Osteocyte (in vitro differentiated cells): ENCODE measurements at places on chromosomes 16 and 17.
A peak's percentile ranks its signal among the peaks of the same experiment; 100 is the strongest.

DNA sequence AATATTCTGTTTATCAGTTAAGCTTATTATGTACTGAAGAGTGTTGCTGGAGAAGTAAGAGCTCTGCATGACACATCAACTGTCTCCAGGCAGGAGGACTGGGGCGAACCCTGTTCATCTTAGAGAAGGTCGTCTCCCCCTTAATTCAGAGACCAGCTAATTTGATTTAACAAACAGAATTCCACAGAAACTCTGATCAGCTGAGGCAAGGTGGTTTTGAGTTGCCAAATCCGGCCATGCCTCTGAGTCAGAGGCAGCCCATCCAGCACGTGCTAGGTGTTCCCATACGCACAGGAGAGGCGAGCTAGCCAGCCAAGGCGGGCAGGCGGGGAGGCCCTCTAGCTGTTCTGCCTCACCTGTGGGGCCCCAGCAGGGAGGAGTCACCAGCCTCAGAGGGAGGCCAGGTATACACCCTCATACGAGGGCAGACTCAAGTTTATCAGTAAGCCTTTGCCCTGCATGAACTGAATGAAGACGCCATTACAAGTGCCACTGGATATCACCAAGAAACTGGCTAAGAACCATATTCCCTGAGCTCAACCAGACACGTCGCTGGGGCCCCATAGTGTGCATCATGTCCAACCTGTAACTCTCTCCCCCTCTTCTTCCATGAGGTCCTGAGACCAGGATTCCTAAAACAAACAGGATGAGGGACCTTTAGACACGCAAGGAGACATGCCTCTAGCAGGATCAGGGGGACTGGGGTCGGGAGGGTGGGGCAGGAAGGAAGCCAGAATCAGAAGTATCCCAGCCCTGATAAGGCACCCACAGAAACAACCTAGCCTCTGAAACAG is 25.7 kb downstream of the STAT5A start:
- H3K36me3 ChIP-seq, result peaks cover 48% of the 10 kb centered on the region
- no peak overlapping the region for H3K4me3 ChIP-seq
- no peak for DNase-seq
- peaks cover 10% of the 10 kb centered on the region for H3K4me1 ChIP-seq
- no peak overlapping the region for H3K27ac ChIP-seq

GRCh38 chr16:728131-728889 is 1.4 kb downstream of the HAGHL start:
- H3K4me3 ChIP-seq, result peak overlapping the region; percentile 47
- peak; percentile 84 for DNase-seq
- no peaks in the 10 kb centered on the region for H3K4me1 ChIP-seq

DNA sequence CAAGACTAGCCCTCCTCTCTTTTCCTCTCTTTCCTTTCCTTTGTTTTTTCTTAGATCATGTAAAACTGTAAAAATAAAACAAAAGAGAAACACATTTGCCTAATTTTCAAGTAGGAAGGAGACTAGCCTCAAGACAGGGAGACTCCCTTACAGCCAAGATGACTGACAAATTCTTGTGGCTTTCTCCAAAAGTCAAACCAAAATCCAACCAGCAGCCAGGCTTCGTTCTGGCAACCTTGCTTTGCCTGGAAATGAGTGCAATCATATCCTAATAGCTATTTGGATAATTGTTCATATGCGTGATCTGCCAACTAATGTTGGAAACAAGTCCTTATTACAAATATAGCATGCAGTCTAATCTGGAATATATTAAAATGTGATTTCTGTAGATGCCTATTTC is 868.9 kb upstream of the SOX9 start:
- no peak overlapping the region for H3K27ac ChIP-seq
- no peaks in the 10 kb centered on the region for H3K4me1 ChIP-seq
- H3K4me3 ChIP-seq, result no peak overlapping the region

- DNase-seq, result no peak
- no peak overlapping the region for H3K4me3 ChIP-seq
- no peak overlapping the region for H3K27ac ChIP-seq
- no peaks in the 10 kb centered on the region for H3K27me3 ChIP-seq
- peaks cover 26% of the 10 kb centered on the region for H3K4me1 ChIP-seq
Observed at GRCh38 chr16:86604436-86605193, 26.3 kb downstream of the FOXL1 start.
